ENCODE measurements at places on chromosomes 2 and 18. TPM values are rescaled to one million over a fixed set of nuclear protein-coding genes. Genes with fewer than 3 reads are reported as not detected.

DNA sequence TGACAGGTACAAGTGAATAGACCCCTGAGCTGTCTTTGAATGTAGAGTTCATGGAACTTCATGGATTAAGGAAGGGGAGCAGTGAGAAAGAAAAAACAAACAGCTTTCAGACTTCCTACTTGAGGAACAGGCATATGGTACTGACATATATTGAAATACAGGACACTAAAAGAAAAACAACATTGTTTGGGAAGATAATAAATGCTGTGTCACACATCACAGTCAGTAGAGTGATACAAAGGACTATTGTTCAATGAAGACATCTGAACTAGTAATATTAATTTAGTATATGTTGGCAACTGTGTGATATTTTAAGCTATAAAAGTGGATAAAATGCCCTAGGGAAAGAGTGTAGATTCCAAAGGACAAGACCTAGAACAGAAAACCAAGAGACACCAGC lies 3.3 kb downstream of the DSC2 start:
- H3K4me1 ChIP-seq: no peaks in the 10 kb centered on the region
- H3K36me3 ChIP-seq: peaks cover 2% of the 10 kb centered on the region
- no peak for DNase-seq
- no peak overlapping the region for H3K4me3 ChIP-seq
- peaks cover 19% of the 10 kb centered on the region for H3K27me3 ChIP-seq
- no peak overlapping the region for H3K27ac ChIP-seq

DNA sequence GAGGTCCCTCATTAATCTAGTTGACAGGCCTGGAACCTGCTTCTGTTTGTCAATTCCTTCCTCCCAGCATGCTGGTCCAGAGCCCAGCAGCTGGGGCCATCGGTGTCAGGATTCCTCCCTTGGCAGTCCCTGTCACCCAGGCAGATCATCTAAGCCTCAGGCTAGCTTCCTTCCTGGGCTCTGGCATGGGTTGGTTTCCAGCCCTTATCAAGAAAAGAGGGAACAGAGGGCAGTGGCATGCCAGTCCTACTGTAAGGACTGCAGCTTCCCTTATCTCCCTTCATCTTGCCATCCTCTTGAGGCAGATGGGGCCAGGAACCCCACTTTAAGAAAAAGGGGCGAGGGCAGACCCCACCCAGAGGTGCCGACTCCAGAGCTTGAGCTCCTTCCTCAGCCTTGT lies 10.9 kb upstream of the KCNK3 start:
- H3K4me3 ChIP-seq: no peak overlapping the region
- H3K4me1 ChIP-seq: no peaks in the 10 kb centered on the region
- peaks cover 29% of the 10 kb centered on the region for H3K27me3 ChIP-seq
- H3K27ac ChIP-seq: no peak overlapping the region
- H3K36me3 ChIP-seq: no peaks in the 10 kb centered on the region

DNA sequence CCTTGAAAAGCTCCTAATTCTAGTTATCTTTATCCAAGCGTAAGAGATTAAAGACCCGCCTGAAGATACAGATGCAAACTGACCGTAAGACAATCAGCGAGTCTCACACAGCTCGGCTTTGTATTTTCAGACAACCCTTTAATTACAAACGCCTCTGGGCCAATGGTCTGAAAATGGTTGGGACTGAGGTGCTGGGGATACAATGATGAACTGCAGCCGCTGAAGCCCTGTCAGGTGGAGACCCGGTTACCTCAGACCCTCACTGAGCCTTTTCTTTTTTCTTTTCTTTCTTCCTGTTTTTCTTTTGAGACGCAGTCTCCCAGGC lies 715 bp upstream of the CFAP36 start:
- peak overlapping the region; percentile 99 for H3K4me3 ChIP-seq
- no peaks in the 10 kb centered on the region for H3K27me3 ChIP-seq
- H3K36me3 ChIP-seq: peaks cover 5% of the 10 kb centered on the region
- DNase-seq: no peak
- peak overlapping the region; percentile 95 for H3K27ac ChIP-seq

DNA sequence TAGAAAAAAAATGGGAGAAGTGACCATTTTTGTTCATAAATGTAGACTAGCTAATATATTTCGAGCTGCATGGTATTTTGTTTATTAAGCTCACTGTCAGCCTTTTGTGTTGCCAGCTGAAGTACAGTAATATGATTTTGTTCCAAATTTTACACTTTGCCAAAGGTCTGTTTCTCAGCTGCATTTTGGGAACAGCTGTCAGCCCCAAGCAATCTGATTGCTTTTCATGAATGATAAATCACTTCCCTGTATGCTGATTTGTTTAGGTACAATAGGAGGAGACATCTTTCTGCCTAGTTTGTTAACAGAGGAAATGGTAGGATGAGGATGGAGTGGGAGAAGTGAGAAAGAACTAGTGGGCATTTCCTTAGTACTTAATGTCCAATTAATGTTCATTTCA lies 79.3 kb downstream of the NABP1 start:
- no peaks in the 10 kb centered on the region for H3K36me3 ChIP-seq
- H3K27me3 ChIP-seq: peaks cover 2% of the 10 kb centered on the region
- no peak overlapping the region for H3K27ac ChIP-seq
- peaks cover 3% of the 10 kb centered on the region for H3K4me1 ChIP-seq
- DNase-seq: no peak

GRCh38 chr2:148594216-148594615 lies 50.3 kb upstream of the EPC2 start:
- H3K4me1 ChIP-seq: no peaks in the 10 kb centered on the region
- no peak for DNase-seq
- H3K27ac ChIP-seq: no peak overlapping the region
- H3K27me3 ChIP-seq: peaks cover 5% of the 10 kb centered on the region
- H3K4me3 ChIP-seq: no peak overlapping the region
- no peaks in the 10 kb centered on the region for H3K36me3 ChIP-seq

GRCh38 chr2:172440795-172441194 lies 13.4 kb downstream of the ITGA6 start:
- peaks cover 54% of the 10 kb centered on the region for H3K4me1 ChIP-seq
- H3K4me3 ChIP-seq: no peak overlapping the region
- H3K36me3 ChIP-seq: peaks cover 1% of the 10 kb centered on the region
- DNase-seq: no peak
- no peaks in the 10 kb centered on the region for H3K27me3 ChIP-seq

MYOM1 gene
- 0.90 TPM for total RNA-seq

Measured in activated CD4-positive, alpha-beta memory T cell treated with anti-CD3 and anti-CD28 coated beads for 36 hours (primary cell).